Natural killer cell treated with Interleukin-12 subunit alpha and Interleukin-12 subunit beta and Interleukin-15 and Interleukin-18, amount 100 ng/mL, for 72 hours (primary cell): ENCODE measurements at places on chromosomes 3 and 15.

- DNase-seq = no peak
Measured at GRCh38 chr3:161419555-161420333, 48.4 kb upstream of the SPTSSB start.

DNA sequence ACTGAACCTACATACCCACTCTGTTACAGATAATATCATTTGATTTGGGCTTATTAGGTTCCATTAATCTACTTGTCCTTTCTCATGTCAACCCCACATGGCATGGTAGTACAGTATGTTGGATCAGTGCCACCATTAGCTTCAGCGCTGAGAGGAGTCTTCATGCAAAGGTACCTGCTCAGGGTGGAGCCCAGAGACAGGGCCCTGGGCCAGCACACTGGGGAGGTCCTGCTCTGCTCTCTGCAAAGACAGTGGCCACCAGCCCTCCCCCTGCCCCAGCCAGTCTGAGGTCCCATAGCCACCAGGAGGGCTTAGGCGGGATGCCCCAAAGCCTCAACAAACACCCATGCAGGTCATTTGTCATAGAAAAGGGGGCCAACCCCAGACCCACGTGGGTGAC, 71.0 kb downstream of the ATP10A start:
- DNase-seq = no peak

- DNase-seq = no peak
Measured at GRCh38 chr3:107409365-107409764, 32.1 kb downstream of the CCDC54 start.

- no peak for DNase-seq
Measured at GRCh38 chr3:184075901-184076300, 21.0 kb upstream of the HTR3E start.

- no peak for DNase-seq
Measured at GRCh38 chr3:110413807-110414748, 657.5 kb upstream of the NECTIN3 start.
